ENCODE measurements at places on chromosomes 11 and 22.

GRCh38 chr22:31579835-31580242, 82.2 kb downstream of the PISD start:
- no peak for DNase-seq

DNA sequence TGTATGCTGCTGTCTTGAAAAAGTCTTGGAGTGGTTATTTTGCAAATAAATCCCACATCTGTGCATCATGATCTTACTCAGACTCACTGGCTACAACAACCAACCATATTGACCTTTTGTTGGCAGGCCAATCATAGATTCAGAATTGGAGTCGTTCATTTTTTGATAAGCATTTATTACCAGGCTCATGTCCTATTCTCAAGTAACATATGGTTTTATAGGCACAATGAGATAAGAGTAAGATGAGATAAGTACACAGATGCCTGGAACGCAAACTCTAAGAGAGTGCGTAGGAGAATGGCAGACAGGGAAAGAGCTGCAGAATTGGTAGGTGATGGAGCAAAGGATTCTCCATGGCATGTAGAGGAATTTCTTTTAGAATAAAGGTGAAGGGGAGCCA, 71.6 kb upstream of the SLC5A12 start:
- DNase-seq = no peak

DNA sequence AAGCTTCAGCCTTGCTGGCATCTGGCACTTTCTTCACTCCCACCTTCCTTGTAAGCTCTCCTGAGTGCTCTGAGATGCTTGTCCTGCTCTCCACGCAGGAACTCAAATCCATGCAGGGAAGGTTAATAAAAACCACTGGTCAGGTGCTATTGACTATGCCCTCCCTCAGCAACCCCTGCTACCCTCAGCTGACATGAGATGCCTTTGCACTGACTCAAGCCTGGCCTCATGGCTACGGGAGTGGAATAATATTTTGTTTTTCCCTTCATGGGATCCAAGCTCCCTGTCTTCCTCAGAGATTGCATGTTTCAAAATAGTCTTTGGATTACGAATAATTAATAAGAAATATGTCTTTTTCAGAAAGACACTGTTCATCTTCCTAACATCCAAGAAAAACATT, 31.7 kb upstream of the ABCC8 start:
- DNase-seq = peak; percentile 11

- DNase-seq = no peak
These were observed 341.1 kb upstream of the B3GAT1 start for GRCh38 chr11:134752964-134753770.

DNA sequence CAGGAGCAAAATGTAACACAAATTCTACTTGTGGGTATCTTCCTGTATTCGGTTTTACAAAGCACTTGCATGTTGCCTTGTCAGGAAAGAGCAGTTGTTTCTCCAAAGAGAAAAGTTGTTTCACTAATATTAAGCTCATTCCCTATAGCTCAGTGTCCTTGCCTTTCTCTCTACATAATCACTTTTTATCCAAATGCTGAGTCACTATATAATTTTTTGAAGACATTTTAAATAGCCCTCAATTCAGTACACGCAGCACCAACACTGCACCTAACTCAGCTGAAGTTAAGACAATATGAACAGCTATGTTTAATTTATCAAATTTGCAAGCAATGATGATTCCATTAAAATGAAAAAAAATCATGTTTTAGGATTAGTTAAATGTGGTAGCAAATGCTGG, 14.5 kb upstream of the MRTFA start:
- DNase-seq = no peak

DNA sequence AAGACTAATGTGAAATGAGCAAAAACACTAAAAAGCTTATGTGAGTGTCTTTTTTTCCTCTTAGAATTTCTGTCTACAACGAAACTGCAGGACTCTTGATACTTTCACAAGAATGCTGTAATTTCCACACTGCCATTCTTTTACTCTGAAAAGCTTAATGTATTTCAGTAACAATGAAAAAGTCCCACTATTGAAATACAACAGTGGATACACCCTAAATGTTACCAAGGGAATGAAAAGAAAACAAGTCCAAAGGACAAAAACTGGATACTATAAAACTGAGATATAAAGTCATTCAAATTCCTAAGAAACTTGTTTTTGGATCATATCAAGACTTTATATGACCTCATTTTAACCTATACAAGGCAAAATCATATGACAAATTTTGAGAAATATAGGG, 77.4 kb downstream of the SOX6 start:
- DNase-seq = no peak

- peak; percentile 10 for DNase-seq
These were observed 9.8 kb downstream of the SCN4B start for GRCh38 chr11:118142809-118143208.

DNA sequence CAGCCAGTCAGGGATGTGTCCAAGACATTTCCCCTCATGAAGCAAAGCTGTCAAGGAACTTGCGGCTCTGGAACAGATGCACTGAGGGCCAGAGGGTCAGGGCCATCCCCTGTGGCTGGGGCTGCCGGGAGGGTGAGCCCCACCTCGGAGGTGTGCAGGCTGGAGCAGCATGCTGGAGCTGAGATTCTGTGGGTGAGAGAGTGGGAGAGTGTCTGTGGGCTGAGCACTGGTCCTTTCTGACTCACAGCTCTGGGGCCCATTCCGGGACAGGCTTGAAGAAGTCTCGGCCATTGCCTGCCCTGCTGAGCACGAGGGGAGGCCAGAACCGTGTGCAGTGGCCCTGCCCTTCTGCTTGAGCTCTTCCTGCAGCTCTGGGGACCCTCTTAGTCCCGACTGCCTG, 2.1 kb downstream of the OMP start:
- no peak for DNase-seq

- no peak for DNase-seq
These were observed 124.9 kb downstream of the DBX1 start for GRCh38 chr11:20035375-20035700.

DNA sequence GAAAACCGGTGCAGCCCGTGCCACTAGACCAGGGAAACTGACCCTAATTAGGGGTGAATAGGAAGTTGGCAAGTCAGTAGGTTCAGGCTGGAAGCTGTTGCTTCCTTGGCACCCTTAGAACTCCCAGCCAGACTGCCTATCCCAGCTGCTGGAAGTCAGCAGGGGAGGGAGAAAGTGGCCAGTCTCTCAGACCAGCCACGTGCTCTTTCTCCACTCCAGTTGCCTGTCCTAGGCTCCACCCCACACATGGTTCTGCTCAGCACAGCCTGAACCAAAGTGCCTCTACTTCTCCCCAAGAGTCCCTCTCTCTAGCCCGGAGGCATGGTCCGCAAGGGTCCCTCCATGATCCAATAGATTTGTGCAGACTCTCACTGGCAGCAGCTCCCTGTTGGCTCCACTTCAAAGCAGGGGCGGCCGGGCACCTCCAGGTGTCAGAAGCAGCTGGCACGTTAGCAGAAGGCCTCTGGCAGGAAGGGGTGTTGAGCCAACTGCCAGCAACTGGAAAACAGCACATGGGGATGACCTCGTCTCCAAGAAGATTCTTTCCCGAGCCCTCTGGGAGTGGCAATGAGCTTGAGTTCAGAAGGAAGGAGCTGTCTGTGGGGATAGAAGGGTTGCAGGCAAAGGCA, 27.7 kb downstream of the ARFGAP2 start:
- DNase-seq = peak; percentile 56

GRCh38 chr11:10323793-10324170, 18.9 kb downstream of the ADM start:
- peak; percentile 74 for DNase-seq

GRCh38 chr22:20653795-20654342, 120.0 kb upstream of the SERPIND1 start:
- no peak for DNase-seq

DNA sequence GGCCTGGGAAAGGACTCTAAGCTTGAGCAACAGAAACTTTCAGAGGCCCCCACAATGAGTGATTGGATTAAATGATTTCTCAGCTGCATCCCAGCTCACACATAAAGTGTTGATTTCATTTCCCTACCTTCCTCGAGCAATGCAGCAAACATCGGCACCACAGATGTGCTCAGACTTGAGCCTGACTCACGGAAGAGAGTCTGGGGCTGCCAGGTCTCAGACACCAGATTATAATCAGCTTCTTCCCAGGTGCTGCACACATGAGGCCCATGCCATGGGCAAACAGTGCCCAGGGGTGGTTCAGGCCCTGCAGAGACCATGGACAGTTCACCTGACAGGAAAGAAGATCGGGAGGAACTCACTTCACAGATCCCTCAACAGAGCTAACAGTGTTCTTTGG, 226.6 kb upstream of the TENM4 start:
- DNase-seq = no peak

DNA sequence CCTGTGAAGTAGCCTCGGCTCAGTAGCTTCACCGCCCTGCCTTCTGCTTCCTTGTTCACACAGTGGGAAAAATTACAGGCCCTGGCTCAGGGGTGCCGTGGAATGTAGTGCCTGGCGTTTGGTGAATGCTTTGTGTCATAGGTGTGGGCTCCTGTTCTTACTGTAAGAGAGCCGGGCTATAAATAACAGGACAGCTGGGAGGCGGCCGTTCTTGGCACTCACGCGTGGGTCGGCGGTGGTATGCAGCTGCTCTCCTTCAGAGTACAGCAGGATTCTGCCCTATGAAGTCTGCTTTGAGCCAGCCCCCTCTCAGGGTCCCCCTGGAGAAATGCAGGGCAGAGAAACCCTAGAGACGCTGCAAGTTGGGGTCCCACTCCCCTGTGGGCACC, 84.2 kb downstream of the CTTN start:
- DNase-seq = no peak

DNA sequence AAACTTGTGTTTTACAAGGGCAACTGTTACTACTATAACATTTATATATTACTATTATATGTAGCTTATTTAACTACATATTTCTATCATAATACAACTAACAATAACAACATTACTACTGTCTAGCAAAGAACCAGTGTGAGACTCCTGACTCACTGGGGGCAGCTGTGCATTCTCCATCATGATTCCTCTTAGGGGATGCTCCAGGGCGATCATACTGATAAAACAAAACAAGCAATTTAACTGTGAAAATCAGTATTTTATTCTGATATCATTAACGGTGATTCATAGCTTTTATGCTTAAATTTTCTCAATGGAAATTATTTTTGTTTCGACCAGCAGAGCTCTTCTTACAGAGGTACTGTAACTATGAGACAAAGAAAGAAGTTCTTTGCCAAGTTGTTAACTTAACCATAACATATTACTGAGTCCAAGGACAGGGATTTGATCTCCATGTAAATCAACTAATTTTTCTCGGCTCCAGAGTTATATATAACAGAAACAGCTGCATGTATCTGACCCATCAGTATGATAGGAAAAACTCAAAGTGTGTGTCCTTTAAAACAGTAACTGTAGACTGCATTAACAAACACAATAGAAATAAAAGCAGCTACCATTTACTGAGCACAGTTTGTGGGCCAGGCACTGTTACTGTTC, 24.8 kb upstream of the FNBP4 start:
- DNase-seq = no peak

GRCh38 chr11:100972046-100972445, 157.6 kb downstream of the PGR start:
- DNase-seq = no peak

DNA sequence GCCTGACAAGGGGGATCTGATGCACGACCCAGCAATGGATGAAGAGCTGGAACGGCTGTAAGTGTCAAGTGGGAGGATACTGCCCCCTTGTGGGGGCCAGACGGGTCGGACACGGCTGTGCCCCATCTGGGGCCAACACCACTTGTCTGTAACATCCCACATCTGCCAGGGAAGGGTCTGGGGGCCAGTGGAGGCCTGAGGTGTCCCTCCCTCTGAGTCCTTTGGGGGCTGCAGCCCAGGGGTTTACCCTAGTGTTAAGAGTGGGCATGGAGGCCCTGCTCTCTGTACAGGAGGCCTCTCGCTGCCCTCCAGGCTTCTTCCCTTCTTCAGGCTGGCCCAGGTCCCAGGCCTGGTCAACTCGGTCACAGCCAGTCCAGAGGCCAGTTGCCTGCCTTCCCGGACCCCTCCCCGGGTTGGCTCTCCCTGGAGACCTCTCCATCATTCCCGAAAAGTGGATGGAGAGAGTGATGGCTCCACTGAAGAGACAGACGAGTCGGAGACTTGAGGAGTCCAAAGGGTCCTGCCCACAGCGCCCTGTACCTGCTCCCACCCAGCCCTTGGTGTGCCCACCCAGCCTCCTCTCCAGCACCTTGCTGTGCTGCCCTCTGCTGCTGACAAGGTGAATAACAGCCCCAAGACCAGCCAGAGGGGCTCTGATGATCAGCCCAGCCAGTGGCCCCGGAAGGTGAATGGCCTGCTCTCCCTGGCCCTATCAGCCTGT, 15.4 kb downstream of the ARFGAP2 start:
- peak; percentile 77 for DNase-seq

- DNase-seq = peak; percentile 71
These were observed 6.8 kb downstream of the OMP start for GRCh38 chr11:77109236-77110019.

DNA sequence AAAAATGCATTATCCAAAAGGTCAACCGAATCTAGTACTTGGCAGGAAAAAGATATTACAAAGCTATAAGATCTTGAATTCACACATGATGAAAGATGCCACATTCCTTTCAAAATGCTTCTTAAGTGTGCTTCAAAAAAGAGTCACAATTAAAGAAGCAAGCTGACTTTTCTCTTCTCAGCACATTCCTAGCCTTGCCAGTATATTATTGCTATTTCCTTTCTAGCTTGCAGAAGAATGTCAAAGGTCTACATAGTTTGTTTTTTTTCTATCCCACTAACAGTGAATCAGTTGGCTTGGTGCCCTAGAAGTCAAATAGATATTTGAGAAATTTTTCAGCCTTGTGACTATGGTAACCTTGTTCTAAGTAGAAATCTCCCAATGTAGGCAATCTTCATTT, 56.8 kb downstream of the GUCY1A2 start:
- peak; percentile 97 for DNase-seq

DNA sequence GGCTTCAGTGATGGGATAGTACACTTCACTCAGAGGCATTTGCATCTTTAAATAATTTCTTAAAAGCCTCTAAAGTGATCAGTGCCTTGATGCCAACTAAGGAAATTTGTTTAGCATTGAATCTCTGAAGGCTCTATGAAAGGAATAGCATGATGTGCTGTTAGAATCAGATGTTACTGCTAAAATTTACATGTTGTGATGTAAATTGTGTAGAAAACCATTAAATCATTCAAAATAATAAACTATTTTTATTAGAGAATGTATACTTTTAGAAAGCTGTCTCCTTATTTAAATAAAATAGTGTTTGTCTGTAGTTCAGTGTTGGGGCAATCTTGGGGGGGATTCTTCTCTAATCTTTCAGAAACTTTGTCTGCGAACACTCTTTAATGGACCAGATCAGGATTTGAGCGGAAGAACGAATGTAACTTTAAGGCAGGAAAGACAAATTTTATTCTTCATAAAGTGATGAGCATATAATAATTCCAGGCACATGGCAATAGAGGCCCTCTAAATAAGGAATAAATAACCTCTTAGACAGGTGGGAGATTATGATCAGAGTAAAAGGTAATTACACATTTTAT, 4.6 kb downstream of the MALAT1 start:
- DNase-seq = peak; percentile 41

GRCh38 chr11:35919244-35919643, 24.6 kb upstream of the LDLRAD3 start:
- no peak for DNase-seq

DNA sequence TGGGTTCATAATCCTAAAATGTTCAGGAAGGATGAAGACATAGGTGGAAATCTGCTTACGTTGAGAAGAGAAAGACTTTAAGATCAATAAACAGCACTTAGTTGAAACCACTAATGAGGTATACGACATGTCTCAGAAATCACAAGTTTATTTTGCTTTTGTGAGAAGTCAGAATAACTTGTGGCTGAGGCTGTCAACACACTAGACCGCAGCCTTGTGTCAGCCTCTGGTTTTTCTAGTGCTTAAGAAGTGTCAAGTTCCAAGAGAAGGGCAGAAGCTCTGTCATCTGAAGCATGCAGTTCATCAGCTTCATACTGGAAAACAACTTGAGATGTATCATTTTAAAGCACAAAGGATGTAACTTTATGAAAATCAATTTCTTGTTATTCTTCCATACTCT, 420.9 kb downstream of the METTL15 start:
- DNase-seq = peak; percentile 70

All from EH (cell line).